Stimulated activated CD8-positive, alpha-beta memory T cell treated with anti-CD3 and anti-CD28 coated beads, Interleukin-7, amount 100 ng/mL, for 1 hour (primary cell): ENCODE measurements at places on chromosomes 2 and 18.

DNA sequence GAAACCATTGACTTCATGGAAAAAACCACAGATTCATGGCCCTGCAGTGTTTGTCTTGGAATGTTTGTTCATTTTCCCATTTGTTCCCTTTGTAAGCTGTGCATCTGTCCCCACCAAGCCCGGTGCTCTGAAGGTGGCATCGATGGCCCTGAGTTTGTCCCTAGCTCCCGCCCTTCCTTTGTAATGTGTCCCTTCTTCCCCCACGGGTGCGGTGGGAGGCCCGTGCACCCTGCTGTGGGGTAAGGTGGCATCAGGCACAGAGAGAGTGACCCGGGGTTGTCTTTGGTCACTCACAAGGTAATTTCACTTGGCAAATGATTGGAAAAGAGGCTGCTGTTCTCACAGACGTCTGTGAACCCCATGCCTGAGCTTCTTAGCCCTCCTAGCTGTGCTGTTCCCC, 28.7 kb downstream of the KLHL29 start:
- DNase-seq: no peak

DNA sequence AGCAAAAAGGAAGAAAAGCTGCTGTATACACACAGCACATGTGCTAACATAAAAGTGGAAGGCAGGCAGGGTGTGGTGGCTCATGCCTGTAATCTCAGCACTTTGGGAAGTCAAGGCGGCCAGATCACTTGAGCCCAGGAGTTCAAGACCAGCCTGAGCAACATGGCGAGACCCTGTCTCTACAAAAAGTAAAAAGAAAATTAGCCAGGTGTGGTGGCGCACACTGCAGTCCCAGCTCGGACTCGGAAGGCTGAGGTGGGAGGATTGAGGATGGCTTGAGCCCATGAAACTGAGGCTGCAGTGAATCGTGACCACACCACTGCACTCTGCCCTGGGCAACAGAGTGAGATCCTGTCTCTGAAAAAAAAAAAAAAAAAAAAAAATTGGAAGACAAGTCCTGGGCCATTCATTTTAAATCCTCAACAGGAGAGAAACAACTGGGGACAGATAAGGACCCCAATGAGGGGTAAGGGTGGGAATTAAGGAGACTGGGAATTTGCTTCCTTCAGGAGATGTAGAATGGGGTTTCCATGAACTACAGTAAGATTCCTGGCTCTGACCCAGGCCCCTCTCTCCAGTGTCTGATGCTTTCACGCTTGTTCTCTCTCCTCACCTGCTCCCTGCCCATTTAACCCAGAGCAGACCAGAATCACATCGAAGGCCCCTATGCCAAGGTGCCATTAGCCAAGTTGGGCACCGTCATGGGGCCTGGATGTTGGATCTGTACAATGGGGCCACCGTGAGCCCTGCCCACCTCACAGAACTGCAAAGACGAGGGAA, 29.6 kb downstream of the TNS1 start:
- DNase-seq: no peak

DNA sequence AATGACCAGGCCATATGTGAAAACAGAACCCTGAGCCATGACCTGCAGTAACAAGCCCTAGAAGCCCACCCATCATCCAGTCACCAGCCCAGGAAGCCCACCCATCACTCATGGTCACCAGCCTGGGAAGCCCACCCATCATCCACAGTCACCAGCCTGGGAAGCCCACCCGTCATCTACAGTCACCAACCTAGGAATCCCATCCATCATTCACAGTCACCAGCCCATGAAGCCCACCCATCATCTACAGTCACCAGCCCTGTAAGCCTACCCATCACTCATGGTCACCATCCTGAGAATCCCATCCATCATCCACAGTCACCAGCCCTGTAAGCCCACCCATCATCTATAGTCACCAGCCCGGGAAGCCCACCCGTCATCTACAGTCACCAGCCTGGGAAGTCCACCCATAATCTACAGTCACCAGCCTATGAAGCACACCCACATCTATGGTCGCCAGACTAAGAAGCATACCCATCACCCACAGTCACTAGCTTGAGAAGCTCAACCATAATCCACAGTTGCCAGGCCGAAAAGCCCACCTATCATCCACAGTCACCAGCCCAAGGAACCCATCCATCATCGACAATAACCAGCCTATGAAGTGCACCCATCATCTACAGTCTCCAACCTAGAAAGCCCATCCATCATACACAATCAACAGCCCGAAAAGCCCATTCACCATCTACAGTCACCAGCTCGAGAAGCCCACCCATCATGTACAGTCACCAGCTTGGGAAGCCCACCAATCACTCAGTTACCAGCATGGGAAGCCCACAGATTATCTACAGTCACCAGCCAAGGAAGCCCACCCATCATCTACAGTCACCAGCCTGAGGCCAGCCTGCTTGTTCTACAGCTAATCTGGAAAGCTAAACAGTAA, 91.9 kb downstream of the TWIST2 start:
- no peak for DNase-seq

GRCh38 chr2:64311191-64311910, 142.6 kb upstream of the LGALSL start:
- DNase-seq: no peak

- DNase-seq: no peak
Measured at GRCh38 chr2:132677661-132678060, 7.7 kb upstream of the LYPD1 start.

DNA sequence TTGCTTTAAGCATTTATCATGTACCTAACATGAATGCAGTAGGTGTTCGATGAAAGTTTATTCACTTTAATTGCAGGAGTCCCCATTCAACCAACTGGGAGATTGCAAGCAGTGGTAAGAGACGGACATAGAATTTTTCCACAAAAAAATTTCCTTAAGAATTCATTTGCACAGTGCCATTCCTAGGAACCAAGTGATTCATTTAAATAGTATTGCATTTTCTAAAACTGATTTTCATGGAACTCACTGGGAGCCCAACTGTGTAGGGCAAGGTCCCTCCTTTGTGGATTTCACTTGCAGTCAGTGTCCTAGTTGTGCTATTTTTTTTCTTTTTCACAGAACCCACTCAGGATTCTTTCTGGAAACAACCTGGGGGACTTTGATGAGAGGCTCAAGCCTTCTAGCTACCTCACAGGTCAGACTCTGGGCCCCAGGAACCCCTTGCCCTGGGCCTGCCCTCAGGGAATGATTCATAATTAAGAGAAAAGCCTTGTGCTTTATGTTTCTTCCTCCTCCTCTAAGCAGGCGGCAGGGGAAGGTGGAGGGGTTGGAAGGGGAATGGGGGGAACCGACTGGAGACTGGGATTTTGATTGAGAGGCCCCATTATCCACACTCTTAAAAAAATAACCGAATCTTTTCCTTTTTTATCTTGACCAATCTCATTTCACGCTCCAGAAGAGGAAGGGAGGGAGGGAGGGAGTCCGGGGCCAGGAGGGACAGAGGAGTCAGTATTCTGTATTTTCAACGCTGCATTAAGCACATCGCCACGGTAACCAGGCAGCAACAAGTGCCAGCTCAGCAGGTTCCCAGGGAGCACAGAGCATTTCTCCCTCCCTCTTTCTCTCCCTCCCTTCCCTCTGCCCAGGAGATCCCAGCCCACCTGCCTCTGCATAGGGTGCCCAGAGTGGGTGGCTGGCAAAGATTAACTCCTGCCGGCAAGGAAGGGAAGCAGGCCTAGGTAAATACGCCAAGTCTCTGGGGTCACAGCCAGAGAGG, 51.8 kb downstream of the PSD4 start:
- DNase-seq: no peak

DNA sequence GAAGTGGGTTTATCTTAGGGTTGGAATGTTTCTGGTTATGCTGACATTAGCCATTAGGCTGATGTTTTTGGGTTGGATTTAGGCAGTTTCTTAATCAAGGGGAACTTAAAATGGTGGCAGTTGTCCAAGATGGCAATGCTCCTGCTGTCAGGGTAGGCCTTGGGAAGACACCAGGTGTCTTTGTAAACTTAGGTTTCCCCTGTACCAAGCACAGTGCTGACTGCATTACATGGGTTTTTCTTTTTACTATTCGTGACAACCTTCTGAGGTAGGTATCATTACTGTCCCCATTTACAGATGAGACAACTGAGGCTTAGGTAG, 528 bp upstream of the ATG16L1 start:
- no peak for DNase-seq

DNA sequence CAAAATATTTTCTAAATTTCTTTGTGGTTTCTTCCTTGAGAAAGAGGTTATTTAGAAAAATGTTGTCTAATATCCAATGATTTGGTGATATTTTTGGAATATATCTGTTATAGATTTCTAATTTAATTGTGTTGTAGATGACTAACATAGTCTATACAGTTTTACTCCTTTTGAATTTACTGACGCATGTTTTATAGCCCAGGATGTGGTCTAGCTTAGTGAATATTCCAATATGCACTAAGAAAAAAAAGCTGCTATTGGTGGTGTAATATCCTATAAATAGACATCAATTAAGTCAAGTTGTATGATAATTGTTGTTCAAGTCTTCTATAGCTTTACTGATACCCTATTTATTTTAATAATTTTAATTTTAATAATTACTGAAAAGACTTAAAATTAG, 240.6 kb upstream of the CYP26B1 start:
- DNase-seq: no peak

- DNase-seq: no peak
Measured at GRCh38 chr2:156481312-156481711, 45.1 kb downstream of the GPD2 start.

GRCh38 chr2:190970873-190971506, 43.0 kb downstream of the STAT1 start:
- no peak for DNase-seq

DNA sequence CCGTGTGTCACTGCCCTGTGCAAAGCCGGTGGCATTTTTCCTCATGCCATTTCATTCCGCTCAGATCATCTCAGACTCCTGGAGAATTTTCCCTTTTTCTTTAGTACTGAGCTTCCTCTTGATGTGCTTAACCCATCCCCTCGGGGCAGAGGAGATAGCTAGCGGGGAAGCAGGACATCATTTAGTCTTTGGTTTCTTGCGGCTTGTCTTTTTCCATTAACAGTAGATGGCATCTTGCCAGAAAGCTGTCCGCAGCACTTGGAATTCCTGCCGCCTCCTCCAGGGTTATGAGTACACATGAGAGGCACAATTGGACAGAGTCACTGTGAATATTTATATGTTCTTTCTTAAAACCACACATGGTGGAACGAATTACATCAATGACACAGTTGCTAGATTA, 226.6 kb downstream of the ALPK2 start:
- DNase-seq: no peak

DNA sequence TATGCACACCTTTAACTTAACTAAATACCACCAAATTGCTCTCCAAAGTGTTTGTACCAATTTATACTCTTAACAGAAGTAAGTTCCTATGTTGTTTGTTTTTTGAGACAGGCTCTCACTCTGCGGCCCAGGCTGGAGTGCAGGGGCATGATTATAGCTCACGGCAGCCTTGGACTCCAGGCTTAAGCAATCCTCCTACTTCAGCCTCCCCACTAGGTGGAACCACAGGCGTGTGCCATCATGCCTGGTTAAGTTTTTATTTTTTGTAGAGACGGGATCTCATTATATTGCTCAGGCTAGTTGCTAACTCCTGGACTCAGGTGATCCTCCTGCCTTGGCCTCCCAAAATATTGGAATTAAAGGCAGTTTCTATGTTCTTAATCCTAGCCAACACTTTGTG, 13.1 kb upstream of the NAB1 start:
- no peak for DNase-seq

- no peak for DNase-seq
Measured at GRCh38 chr2:26270373-26270772, 25.6 kb downstream of the HADHB start.

GRCh38 chr18:51522821-51523220, 325.3 kb upstream of the MEX3C start:
- DNase-seq: no peak

DNA sequence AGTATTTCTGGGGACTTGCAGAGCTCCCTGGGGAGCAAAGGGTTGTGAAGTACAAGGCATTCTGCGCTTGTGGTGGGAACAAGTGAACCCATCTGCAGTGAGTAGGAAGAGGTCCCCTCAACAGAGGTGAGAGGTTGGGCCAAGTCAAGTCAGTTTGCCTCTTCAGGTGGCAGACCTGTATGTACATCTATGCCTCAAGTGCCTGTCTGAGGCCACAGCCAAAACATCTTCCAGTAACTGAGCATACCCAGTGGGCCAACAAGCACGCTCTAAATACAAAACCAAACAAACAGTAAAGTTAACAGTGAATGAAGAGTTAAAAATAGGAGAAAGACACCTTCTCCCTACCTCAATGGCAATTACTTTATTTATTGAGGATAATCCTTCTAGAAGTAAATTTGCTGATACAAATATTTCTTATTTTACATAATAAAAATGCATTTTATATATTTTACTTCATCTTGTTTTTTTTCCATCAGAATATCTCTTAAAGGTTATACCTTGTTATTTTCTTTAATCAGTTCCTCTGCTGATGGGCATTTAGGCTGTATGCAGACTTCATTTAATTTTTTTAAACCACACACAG, 2.5 kb downstream of the GYPC start:
- DNase-seq: no peak

GRCh38 chr18:57437766-57438671, 2.8 kb downstream of the ONECUT2 start:
- DNase-seq: no peak

DNA sequence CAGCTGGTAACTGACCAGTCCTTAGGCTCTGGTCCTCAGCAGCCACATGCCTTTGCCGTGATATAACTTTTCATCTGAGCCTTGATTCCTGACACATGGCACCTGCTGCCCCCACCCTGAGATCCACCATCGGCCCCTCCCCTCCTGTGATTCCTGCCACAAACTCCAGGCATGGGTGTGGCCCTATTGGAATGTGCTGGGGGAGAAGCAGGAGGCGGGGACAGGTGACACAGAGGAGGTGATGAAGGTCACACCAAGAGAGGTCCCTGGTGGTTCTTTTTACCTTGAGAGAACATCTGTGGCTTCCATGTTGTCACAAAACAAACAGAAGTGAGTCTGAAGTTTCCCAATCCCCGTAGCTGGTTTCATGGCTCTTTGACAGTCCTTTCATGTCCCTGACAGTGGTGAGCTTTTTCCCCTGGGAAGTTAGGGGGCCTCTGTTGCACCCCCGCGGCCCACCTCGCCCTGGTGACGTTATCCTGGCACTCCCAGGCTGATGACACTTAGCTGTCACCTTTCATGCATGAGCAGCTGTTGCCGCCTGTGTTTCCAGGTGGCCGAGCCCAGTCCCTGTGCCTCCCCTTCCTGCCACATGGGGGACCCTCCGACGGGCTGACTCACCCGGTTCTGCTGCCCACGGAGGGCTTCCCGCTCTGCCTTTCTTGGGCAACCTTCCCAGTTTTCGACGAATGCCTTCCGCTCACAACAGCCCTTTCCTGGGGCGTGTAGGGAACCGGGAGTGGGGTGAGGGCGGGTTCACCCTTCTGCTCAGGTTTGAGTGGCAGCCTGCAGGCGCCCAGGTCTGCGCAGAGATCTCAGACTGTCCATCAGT, 66.3 kb upstream of the GLI2 start:
- no peak for DNase-seq

DNA sequence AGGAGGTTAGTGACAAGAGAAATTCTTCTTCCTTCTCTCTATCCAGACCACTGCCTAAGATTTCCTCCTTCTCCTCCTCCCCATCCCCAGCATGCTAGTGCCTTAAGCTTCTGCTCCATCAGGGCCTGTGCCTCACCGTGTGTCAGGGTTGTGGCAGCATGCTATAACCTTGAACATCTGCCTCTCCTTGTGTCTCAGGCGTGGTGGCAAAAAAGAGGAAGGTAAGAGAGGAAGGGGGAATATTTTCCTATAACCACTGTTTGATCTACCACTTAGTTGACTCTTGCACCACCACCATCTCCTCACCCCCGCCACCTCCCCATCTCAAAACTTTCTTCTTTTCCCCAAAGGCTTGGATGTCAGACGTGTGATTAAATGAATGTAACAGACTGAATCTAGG, 38.3 kb upstream of the PEX13 start:
- DNase-seq: no peak

GRCh38 chr2:135898234-135898786, 22.1 kb upstream of the MCM6 start:
- DNase-seq: no peak
